Activated CD4-positive, alpha-beta T cell treated with anti-CD3 and anti-CD28 coated beads for 36 hours (primary cell): ENCODE measurements at places on chromosomes 2 and 18.

GRCh38 chr2:185919155-185919554 lies 180.6 kb downstream of the FSIP2 start:
- no peaks in the 10 kb centered on the region for H3K4me1 ChIP-seq
- H3K4me3 ChIP-seq: no peak overlapping the region
- H3K27me3 ChIP-seq: no peaks in the 10 kb centered on the region
- no peaks in the 10 kb centered on the region for H3K36me3 ChIP-seq
- DNase-seq: no peak

DNA sequence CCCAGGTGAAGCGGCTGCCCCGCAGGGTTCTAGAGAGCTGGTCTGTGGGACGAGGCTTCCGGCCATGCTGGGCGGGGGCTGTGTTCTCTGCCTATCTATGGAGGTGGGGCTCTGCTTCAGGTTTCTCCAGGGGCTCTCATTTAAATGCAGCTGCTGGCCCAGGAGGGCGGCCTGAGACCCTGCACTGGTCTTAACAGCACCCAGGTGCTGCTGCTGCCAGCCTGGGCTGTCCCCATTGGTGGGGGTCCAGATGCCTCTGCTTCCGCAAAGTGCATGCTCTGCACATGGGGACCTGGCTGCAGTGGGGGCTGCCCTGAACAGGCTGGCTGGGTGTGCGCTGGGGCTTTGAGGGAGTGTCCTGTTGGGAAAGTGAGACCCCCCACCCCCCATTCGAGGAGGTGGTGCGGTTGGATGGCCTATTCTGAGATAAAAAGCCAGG lies 29.7 kb upstream of the ALLC start:
- H3K27ac ChIP-seq: no peak overlapping the region
- no peaks in the 10 kb centered on the region for H3K36me3 ChIP-seq
- no peak overlapping the region for H3K4me3 ChIP-seq
- no peaks in the 10 kb centered on the region for H3K4me1 ChIP-seq
- no peaks in the 10 kb centered on the region for H3K27me3 ChIP-seq

- no peaks in the 10 kb centered on the region for H3K4me1 ChIP-seq
- H3K27me3 ChIP-seq: peaks cover 5% of the 10 kb centered on the region
- DNase-seq: no peak
- H3K4me3 ChIP-seq: no peak overlapping the region
- no peak overlapping the region for H3K27ac ChIP-seq
- H3K36me3 ChIP-seq: no peaks in the 10 kb centered on the region
These were observed 336.0 kb upstream of the TNP1 start for GRCh38 chr2:217195658-217196446.

- no peak overlapping the region for H3K27ac ChIP-seq
- H3K27me3 ChIP-seq: no peaks in the 10 kb centered on the region
- H3K4me1 ChIP-seq: no peaks in the 10 kb centered on the region
- no peaks in the 10 kb centered on the region for H3K36me3 ChIP-seq
- no peak overlapping the region for H3K4me3 ChIP-seq
These were observed 1591.5 kb downstream of the LRP1B start for GRCh38 chr2:140539242-140539875.

GRCh38 chr2:122863532-122863931 lies 1108.1 kb downstream of the TSN start:
- H3K4me1 ChIP-seq: no peaks in the 10 kb centered on the region
- no peak overlapping the region for H3K4me3 ChIP-seq
- H3K27ac ChIP-seq: no peak overlapping the region
- H3K36me3 ChIP-seq: no peaks in the 10 kb centered on the region
- DNase-seq: no peak

DNA sequence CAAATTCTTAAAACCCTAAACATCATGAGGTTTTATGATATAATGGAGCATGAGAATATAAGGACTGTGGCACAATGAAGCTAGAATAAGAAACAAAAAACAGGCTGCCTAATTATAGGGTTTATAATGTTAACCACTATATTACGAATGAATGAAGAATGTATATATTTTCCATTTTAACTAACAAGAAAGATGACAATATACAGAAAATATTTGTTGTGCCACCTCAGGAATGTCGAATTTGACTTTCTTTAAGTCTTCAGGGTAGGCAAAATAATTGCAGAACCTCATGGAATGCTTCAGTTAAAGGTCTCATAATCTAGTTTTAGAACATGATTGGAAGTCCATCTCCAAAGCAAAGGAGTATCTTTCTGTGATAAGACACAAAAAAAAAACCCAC lies 282.9 kb upstream of the SLC8A1 start:
- H3K4me3 ChIP-seq: no peak overlapping the region
- no peaks in the 10 kb centered on the region for H3K27me3 ChIP-seq
- no peak overlapping the region for H3K27ac ChIP-seq
- H3K36me3 ChIP-seq: no peaks in the 10 kb centered on the region

GRCh38 chr2:223101340-223102039 lies 49.5 kb downstream of the KCNE4 start:
- H3K4me3 ChIP-seq: no peak overlapping the region
- DNase-seq: no peak
- no peak overlapping the region for H3K27ac ChIP-seq

GRCh38 chr2:108970369-108970768 lies 18.7 kb downstream of the EDAR start:
- peaks cover 76% of the 10 kb centered on the region for H3K4me1 ChIP-seq
- no peaks in the 10 kb centered on the region for H3K27me3 ChIP-seq
- peak overlapping the region; percentile 43 for H3K27ac ChIP-seq
- H3K36me3 ChIP-seq: no peaks in the 10 kb centered on the region
- DNase-seq: no peak

DNA sequence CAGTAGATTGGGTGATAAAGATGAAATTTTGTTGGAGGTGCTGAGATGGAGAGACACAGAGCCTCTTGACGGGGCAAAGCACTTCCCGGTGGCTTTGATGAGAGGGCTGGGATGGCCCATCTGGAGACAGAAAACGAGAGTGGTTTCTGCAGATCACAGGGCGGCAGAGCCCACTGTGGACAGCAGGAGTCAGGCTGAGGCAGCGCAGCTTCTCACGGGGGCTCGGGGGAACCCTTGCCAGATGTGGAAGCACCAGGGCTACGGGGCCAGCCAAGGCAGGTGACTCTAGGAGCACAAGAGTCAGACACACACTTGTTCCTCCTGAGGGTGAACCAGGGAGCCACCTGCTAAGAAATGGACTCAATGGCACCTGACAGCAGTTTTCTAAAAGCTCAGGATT lies 78.5 kb downstream of the TPO start:
- no peak overlapping the region for H3K27ac ChIP-seq
- H3K27me3 ChIP-seq: no peaks in the 10 kb centered on the region
- H3K36me3 ChIP-seq: no peaks in the 10 kb centered on the region
- DNase-seq: no peak

GRCh38 chr18:48983793-48984437 lies 33.1 kb upstream of the SMAD7 start:
- DNase-seq: peak; percentile 28
- H3K27ac ChIP-seq: no peak overlapping the region
- peaks cover 12% of the 10 kb centered on the region for H3K27me3 ChIP-seq
- no peak overlapping the region for H3K4me3 ChIP-seq
- H3K36me3 ChIP-seq: no peaks in the 10 kb centered on the region

GRCh38 chr2:197052356-197052755 lies 125.8 kb upstream of the PGAP1 start:
- peaks cover 74% of the 10 kb centered on the region for H3K36me3 ChIP-seq
- no peak overlapping the region for H3K27ac ChIP-seq
- H3K4me1 ChIP-seq: peaks cover 21% of the 10 kb centered on the region
- H3K4me3 ChIP-seq: no peak overlapping the region
- DNase-seq: no peak
- H3K27me3 ChIP-seq: no peaks in the 10 kb centered on the region
